DND-41 (cell line): ENCODE measurements at places on chromosomes 1 and 21.

DNA sequence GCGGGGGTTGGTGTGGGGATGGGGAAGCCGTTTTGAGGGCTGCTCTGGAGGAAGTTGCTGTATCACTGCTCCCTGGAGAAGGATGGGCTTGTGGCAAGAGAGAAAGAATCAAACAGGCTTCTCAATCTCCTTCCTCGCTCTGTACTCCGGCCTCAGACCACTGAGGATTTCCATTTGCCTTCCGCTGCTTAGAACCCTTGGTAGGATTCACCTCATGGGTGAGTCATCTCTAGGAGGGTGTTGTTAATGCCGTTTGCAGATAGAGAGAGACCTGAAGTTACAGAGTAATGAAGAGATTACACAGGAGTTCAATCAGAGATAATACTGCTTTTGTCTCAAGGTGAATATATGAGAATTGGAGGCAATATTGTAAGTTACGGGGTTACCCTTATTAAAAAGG is 15.3 kb downstream of the SLC35F3 start:
- H3K36me3 ChIP-seq, result no peaks in the 10 kb centered on the region
- peaks cover 4% of the 10 kb centered on the region for H3K27me3 ChIP-seq
- no peak overlapping the region for H3K27ac ChIP-seq
- no peaks in the 10 kb centered on the region for H3K4me1 ChIP-seq

DNA sequence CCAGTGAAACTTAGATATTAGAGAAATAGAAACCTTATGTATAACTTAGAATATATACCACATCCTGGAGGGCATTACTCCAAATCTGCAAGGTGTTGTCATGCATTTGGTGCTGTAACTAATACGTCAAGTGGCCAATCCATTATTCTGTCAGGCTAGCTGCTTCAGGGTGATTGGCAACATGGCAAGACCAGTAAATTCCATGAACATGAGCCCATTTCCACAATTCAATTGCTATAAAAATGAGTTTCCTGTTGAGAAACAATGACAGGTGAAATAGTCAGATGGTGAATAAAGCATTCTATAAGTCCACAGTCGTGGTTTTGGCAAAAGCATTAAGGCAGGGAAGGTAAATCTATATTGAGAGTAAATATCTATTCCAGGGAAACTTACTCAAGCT is 566.0 kb downstream of the ADGRL2 start:
- H3K4me3 ChIP-seq, result no peak overlapping the region
- no peak for DNase-seq
- H3K27me3 ChIP-seq, result no peaks in the 10 kb centered on the region

DNA sequence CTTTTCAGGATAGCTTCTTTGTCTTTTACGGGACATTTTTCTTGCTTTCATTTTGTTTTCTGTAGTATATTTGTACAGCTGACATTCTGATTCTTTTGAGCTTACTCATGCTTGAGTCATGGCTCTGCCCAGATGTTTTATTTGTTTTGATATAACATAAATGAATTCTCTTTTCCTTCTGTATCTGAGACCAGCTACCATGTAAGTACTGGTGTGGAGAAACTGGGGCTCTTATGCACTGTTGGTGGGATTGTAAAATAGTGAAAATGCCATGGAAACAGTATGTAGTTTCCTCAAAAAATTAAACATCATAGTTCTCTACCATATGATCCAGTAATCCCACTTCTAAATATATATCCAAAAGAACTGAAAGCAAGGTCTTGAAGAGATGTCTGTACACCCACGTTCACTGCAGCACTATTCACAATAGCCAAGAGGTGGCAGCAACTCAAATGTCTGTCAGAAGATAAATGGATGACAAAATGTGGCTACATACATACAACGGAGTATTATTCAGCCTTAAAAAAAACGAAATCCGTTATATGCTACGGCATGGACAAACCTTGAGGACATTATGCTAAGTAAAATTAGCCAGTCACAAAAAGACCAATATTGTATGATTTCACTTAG is 61.4 kb downstream of the EIF2B3 start:
- peaks cover 11% of the 10 kb centered on the region; the same call in 1 of the 2 replicates for H3K36me3 ChIP-seq
- no peaks in the 10 kb centered on the region for H3K4me1 ChIP-seq
- no peaks in the 10 kb centered on the region for H3K27me3 ChIP-seq
- H3K27ac ChIP-seq, result no peak overlapping the region

DNA sequence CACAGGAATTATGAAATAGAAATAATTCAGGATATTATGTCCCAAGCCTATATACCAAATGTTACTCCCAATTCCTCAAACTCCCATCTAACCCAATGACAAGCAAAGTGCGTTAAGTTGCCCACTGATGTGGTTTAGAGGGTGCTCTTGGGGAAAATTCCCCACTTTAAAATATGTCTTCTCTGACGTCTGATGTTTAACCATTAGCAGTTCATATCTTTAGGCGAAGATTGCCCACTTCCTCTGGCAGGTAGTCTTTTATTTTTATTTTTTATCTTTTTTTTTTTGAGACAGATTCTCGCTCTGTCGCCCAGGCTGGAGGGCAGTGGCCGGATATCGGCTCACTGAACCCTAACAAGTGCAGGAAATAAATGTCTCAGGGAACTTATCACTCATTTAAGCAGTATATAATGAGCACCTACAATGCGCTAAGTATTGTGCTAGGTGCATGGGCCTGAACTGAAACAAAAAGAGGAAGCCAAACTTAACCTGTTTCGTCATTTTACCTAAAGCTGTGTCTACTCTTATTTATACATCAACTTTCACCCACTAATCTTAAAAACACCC is 1.3 kb upstream of the LYST start:
- DNase-seq, result peak; percentile 20
- peak overlapping the region; percentile 65; the same call in 1 of the 2 replicates for H3K27ac ChIP-seq
- no peaks in the 10 kb centered on the region for H3K36me3 ChIP-seq
- H3K27me3 ChIP-seq, result peaks cover 30% of the 10 kb centered on the region
- H3K4me3 ChIP-seq, result peak overlapping the region; percentile 63
